ENCODE measurements at places on chromosomes 12 and 14.

GRCh38 chr14:93682459-93682858 is 105.8 kb downstream of the PRIMA1 start:
- DNase-seq = no peak

DNA sequence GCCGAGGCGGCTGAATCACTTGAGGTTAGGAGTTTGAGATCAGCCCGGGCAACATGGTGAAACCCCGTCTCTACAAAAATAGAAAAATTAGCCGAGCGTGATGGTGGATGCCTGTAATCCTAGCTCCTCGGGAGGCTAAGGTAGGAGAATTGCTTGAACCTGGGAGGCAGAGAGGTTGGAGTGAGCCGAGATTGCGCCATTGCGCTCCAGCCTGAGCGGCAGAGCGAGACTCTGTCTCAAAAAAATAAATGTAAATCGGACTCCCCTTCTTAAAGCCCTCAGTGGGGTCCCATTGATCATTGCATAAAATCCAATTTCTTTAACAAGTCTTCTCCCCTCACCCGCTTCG is 908 bp downstream of the TDP1 start:
- no peak for DNase-seq

DNA sequence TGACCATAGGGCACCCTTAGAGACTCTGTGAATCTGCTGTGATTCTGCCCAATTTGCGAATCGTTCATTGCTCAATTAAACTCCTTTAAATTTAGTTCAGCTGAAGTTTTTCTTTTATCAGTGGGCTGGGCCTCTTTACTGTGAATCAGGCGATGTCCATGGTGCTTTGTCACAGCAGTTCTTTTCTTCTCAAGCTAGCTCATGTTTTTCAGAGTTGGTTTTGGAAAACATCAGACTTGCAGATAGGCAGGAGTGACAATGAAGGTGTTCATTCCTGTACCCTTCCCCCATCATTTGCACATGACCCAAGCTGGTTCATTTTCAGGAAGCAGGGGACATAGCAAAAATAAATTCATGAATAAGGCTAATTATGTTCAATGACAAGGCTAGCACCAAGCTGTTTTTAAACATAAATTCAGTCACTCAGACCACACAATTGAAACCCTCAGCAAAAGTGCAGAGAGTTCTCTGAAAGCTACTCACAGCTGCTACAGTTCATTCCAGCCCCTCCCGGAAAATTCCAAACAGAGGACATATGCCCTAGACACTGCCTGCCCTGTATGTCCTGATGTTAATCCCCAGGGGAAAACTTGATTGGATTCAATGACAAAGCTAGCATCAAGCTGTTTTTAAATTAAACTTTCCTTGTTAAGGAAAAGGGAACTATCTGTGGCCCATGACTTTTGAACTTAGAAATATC is 383.3 kb downstream of the C12orf75 start:
- no peak for DNase-seq

DNA sequence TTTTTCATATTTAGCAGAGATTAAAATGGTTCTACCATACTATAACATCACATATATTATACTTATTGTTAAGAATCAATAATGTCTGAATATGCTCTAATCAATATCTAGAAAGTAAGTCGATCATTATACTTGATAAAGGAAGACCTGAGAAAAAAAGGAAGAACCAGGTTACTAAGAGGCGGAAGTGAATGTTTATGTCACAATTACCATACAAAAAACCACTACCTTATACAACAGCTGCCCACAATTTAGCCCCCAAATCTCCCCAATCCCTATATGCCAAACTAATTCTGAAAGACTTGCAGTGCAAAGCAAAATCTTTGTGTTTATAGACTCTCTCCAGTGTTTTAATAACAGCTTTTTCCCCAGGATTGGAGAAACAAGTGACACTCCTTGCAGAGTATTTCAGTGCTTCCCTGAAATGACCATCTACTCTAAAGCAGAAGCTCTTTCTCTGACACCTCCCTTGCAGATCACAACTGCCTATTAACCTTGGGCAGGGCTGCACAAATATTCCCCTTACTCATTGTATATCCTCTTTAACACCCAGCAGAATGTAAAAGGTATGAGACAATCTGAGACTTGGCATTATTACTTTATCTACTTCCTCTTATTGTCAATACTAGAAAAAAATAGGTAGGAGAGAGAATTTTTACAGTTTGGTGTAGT is 12.7 kb upstream of the SLC2A3 start:
- no peak for DNase-seq

DNA sequence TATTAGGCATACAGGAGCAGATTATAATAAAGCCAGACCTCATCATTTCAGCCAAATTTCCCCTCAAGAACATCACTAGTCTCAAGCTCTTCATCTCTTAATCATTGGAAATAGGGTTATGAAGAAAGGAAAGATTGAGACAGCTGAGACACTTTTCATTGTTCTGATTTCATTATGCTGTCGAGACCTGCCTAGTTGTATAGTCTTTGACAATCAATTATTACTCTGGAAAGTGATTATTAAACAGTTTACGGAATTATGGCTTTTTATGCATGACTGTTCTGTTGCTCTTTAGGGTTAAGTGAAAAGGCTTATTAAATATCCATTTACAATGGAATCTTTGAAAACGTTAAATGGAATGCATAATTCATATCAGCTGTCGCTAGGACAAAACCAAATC is 48.3 kb downstream of the TTC6 start:
- no peak for DNase-seq

DNA sequence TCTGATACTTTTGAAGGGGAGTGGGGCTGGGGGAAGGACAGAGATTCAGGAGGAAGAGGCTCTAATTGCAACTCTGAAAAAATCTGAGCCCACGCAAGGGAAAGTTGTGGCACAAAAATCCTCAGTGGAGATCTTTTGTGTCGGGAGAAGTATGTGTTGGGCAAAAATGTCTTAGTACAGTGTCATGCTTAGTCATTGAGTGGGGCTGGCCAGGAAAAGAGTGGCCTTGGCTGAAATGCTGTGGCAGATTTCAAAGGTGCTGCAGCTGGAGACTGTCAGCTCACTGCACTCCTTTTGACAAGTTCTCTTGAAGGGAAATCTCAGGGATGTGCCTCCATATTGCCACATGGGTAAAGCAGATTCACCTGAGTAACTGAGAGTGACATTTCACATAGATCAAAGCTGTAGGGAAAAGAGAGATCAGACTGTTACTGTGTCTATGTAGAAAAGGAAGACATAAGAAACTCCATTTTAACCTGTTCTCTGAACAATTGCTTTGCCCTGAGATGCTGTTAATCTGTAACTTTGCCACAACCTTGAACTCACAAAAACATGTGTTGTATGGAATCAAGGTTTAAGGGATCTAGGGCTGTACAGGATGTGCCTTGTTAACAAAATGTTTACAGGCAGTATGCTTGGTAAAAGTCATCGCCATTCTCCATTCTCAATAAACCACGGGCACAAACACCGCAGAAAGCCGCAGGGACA is 36.0 kb upstream of the GLIPR1 start:
- DNase-seq = no peak

DNA sequence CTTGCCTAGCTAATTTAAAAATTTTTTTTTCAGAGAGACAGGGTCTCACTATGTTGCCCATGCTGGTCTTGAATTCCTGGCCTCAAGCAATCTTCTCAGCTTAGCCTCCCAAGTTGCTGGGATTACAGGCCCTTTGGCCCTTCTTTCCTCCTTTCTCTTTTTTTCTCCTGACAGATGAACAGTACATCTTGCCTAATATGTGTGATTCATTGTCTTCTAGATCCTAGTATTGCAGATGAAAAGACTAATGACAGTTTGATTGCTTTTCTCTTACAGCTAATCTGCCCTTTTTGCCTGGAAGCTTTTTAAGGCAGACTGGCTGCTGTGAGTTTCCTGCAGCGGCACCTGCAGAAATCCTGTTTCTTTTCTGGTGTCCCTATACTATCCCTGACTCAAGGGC is 12.0 kb downstream of the DEPDC4 start:
- no peak for DNase-seq

DNA sequence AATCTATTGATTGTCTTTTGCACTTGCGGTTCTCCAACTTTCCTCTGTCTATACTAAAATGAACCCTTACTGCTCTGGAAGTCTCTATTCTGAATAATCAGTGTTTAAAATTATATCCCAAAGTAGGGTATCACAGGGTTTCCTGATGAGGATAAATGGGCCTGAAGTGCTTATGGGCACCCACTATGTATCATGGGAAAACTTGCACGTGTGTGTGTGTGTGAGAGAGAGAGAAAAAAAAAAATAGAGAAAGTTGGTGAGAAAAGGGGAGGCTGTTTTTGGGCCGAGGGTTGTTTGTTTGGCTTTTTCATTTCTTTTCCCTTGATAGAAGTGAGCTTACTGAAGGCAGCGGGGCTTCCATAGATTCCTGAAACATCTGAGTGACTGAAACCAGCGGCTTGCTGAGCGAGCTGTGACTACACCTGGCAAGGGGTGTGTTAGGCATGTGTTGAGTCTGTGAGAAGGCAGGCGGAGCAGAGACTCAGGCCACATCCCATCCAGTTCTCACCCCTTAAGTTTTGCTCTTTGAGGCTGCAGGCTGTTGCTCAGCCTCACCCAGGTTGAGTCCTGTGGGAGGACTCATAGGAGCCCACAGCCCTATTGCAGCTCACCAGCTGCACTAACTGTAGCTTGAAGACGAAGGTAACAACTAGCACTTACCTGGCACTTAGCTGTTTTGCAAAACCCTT is 17.2 kb downstream of the PPFIBP1 start:
- DNase-seq = no peak

DNA sequence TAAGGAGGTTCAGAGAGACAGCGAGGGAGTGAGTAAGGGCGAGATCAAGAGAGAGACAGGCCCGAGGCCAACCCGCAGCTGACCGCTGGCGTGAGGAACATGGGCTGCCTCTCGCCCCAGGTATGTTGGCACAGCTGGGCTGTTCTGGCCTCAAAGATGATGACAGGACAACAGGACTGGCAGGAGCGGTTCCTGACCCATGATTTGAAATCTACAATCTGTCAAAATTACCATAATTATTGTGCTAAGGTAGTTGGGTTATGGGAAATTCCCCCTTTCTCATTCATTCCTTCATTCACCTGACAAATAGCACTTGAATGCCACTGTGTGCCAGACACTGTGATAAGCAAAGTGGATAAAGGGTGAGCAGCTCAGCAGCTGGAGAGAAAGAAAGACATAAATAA is 5.1 kb upstream of the ENDOU start:
- DNase-seq = no peak

- DNase-seq = no peak
Measured at GRCh38 chr12:115322275-115322674, 638.3 kb upstream of the TBX3 start.

DNA sequence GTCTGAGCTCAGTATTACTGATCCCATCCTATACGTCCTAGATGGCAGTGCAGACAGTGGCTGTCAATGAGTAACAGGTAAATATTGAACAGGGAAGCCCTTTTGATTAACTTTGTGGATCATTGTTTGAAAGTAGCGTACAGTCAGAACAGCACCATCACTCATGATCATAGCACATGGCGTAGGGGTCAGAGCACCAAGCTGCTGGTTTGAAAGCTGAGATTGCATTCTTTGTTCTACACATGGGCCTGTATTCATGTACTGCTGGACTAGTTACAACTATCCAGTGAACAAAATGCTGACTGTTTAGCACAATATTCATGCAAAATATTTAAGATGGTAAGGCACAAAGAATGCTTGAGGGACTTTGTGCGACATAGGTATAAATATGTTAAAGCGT is 131.8 kb downstream of the NPAS3 start:
- no peak for DNase-seq

DNA sequence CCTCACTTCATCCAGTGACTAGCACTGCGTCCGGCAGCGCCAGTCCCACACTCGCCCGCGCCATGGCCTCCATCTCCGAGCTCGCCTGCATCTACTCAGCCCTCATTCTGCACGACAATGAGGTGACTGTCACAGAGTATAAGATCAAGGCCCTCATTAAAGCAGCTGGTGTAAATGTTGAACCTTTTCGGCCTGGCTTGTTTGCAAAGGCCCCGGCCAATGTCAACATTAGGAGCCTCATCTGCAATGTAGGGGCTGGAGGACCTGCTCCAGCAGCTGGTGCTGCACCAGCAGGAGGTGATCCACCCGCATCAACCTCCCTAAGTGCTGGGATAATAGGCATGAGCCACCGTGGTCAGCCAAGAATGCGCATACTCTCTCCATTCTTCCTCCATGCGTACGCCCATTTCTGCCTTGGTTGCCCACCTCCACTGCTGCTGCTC is 59.9 kb downstream of the IRF2BPL start:
- no peak for DNase-seq

GRCh38 chr14:76765461-76765931 is 4.2 kb downstream of the VASH1 start:
- DNase-seq = no peak

DNA sequence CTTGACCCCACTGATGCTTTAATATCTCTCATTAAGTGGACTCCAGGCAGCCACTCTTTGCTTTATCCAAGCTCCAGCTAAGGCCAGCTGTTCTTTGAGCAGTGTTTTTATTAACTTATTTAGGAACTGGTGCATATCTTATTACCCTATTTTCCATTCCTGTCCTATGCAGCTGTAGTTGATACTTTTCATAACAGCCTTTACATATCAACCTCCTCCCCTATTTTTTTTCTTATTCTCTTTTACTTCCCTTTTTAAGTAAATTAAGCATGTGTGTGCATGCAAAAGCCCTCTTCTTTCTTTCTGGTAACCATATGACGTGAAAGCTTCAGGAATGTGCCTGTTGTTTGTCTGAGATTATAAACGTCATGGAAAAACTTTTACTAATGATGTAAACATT is 121.2 kb downstream of the PTPRQ start:
- DNase-seq = no peak

GRCh38 chr14:52951681-52952554 is 1.1 kb upstream of the FERMT2 start:
- no peak for DNase-seq

DNA sequence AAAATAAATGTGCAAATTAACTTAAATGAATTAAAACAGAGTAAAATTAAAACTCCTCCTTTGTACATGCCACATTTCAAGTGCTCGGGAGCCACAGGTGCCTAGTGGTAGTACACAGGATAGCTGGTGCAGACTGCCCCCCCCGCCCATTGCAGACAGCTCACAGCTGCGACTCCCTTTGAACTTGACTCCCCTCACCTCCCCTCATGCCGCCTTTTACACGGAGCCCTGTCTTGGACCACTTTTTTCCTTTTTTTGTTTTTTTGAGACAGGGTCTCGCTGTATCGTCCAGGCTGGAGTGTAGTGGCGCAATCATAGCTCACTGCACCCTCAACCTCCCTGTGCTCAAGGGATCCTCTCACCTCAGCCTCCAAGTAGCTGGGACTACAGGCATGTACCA is 11.5 kb downstream of the SETD1B start:
- no peak for DNase-seq

GRCh38 chr12:78555802-78556201 is 308.8 kb upstream of the SYT1 start:
- no peak for DNase-seq

DNA sequence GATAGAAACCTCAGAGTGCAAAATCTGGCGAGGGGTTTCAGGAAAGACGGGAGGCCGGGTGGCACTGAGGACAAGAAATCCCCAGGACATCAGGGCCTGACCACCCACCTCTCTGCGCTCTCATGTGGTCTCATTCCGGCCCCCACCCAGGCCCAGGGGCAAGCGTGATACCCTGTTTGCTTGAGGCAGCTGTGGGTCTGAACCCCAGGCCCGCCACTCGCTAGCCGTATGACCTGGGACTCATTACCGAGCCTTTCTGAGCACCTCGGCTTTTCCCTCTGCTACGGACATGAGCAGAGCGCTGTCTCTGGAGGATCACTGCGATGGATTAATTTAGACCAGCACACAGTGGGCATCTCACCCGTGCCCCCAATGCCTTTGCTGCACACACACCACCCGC is 25.5 kb upstream of the BCDIN3D start:
- no peak for DNase-seq

GRCh38 chr12:121314431-121314830 is 17.9 kb upstream of the CAMKK2 start:
- DNase-seq = no peak

GRCh38 chr12:95738024-95738611 is 52.4 kb downstream of the NTN4 start:
- DNase-seq = no peak

All from vagina (tissue), 2 donors.